ENCODE measurements at places on chromosomes 4 and X.

DNA sequence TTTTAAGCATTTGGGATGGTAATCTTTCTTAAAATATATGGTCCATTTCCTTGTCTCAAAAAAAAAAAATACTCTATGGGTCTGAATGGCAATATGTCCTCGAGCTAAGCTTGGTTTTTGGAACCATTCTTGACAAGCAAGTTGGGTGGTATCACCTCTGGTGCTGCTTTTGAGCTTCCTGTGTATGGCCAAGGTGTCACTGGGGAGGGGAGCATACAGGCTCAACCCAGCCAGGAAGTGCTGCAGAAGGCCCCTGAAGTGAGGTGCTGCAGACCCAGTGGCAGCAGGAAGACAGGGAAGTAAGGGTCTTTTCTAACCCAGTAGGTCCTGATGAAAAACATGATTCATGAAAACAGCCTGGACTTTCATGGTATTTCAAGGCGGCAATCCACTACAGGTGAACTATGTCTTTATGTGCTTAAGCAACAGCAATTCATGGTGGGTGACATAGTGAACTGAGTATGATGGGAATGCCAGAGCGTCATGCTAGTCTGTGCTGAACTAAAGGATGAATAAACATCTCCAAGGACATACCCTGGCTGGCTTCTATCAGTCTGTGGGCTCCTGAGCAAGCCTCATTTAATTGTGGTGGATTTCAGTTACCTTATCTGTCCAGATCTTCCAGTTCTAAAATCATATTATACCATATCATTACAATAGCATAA lies 15.1 kb downstream of the TRAPPC2 start:
- DNase-seq = no peak

GRCh38 chr4:21452931-21453330 lies 495.6 kb downstream of the KCNIP4 start:
- DNase-seq = no peak

GRCh38 chr4:158580064-158580463 lies 58.4 kb downstream of the RXFP1 start:
- DNase-seq = no peak

DNA sequence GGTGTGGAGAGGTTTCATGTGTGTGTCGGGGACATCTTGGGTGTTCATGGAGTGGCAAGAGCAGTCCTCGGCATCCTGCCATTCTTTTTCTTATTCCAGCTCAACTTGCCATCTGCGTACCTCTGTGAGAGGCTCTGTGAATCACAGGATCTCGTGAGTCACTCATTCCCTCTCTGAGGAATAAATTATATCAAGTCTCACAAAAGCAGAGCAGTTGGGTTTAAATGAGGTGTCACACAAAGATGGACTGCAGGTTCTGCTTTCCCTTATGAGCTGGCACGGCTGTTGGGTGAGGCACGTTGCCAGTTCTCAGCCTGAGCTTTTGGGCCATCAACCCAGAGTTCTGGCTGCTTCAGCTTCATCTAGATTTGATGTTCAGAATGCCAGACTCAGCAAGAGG lies 6.8 kb upstream of the OCIAD2 start:
- DNase-seq = no peak

DNA sequence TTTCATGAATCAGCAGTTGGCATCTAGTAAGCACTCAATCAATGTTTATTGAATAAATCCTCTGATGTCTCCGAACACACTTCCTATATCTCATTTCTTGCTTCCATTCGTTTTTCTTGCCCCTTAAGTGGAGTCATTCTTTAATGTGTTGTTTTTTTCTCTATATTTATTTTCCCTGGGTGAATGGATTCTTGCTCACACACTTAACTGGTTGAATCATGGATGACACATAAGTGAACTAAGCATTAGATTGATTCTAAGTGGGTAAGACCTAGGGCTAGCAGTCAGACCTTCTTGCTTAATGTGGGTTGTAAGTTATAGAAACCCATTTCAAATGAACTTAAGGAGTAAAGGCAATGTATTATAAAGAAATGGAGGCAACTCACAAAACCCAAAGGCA lies 111.1 kb downstream of the RTL3 start:
- DNase-seq = no peak

- DNase-seq = no peak
Observed at GRCh38 chrX:30668581-30668980, 15.4 kb downstream of the GK start.

DNA sequence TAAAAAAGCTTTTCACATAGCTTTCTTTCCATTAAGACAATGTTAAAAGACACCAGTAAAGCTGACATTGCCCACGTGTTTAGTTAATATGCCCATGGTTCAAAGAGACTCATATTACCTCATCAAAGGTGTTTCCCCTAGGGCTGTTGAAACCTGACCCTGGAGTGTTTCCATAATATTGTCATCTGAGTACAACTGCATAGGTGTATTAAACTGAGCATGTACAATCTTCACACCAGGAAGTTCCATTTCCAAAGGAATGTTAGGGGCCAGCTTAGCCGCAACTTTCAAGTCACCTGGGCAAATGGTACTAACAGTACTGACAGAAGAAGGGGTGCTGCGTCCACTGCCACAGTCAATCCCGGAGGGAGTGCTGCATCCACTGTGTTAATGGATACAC lies 27.1 kb downstream of the PDLIM3 start:
- DNase-seq = no peak

DNA sequence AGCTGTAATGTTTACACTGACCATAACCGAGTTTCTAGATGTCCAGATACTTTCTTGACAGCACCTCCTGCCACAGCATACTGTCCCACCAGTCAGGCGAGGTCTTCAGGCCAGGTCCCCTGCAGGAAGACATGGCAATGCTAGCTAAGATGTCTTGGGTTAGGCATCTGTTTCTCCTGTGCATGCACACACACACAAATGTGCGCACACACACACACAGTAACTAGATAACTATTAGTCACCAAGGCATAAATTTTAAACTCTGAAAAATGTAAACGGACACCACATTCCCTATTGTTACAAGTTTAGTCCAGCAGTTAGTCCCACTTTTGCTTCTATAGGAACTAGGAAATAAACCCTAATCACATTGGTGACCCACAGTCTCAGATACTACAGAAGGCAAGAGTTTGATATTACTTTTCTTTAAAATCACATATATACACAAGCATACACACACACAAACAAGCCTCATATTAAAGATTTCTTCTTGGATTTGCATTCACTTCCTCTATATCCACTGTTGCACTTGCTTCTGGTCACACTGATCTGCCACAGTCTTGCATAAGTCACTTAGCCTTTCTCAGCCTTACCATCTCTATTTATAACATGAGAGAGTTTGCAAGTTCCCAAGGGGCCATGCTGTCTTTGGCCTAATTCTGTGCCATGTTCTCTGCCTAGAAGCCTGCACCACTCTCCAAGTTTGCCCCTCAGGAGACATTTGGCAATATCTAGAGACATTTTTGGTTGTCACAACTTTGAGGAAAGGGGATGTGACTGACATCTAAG lies 32.2 kb downstream of the IL21 start:
- peak; percentile 21 for DNase-seq

GRCh38 chr4:100290585-100290984 lies 100.3 kb upstream of the DDIT4L start:
- no peak for DNase-seq

- peak; percentile 8 for DNase-seq
Observed at GRCh38 chrX:72348247-72348979, 42.7 kb upstream of the CITED1 start.

DNA sequence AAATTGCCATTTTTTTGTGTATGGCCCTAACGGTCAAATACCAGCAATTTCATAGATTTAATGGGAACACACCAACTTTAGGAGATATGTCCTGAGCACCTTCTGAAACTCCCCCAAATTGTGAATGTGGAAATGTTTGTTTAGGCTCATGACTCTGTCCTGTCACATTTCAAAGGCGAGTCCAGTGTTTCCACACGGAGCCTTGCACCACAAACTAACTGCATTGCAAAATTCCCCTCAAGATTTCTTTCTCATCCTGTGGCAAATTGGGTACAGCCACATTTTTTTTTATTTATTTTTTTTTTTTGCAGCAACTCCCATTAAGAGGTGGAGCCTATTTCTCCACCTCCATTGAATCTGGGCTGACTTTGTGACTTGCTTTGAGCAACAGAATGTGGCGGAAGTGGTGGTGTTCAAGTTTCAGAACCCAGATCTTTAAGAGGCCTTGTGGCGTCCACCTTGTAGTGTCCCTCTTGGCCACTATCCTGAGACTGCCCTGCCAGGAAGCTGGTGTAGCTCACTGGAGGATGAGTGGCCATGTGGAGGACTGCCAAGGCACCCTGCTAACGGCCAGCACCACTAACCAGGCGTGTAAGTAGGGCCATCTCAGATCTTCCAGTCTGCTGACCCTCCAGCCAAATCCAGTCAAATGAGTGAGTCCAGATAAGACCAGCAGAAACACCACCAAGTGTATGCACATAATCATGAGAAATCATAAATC lies 172.4 kb upstream of the SCML1 start:
- DNase-seq = no peak

DNA sequence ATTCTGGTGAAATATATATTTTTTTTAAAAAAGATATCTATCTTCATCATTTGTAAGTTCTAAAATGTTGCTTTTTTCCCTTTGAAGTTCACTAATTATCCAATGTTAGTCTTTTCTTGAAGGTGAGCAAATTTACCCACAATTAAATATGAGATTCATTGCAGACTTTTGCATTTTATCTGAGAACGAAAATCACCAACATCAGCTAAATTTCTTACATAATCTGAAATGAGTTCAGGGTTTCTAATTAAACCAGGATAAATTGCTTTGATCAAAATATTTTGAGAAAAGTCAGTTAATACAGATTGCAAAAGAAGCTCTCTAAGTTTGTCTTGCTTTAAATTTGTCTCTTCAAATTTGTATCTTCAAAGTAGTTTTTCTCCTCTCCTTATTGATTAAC lies 486.4 kb upstream of the FSTL5 start:
- no peak for DNase-seq

- no peak for DNase-seq
Observed at GRCh38 chrX:20032201-20032600, 41.3 kb upstream of the BCLAF3 start.

GRCh38 chr4:183180621-183181020 lies 81.6 kb downstream of the WWC2 start:
- DNase-seq = no peak

DNA sequence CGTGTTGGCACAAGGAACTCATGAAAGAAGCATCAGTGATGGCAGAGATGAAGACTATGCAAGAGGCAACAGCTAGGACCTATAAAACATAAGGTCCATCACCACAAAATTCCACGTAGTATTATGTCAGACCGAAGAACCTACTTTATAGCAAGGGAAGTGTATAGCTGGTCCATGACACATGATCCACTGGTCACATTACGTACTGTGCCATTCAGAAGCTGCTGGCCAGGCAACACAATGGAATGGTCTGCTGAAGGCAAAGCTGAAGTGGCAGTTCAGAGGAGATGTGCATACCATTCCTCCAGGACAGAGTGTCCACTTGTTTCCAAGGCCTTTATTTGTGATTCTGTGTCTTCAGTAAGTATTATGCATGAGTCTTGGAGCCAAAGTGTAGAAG lies 215.5 kb upstream of the UGT8 start:
- no peak for DNase-seq

GRCh38 chr4:151362404-151363164 lies 37.2 kb upstream of the SH3D19 start:
- peak; percentile 88 for DNase-seq

DNA sequence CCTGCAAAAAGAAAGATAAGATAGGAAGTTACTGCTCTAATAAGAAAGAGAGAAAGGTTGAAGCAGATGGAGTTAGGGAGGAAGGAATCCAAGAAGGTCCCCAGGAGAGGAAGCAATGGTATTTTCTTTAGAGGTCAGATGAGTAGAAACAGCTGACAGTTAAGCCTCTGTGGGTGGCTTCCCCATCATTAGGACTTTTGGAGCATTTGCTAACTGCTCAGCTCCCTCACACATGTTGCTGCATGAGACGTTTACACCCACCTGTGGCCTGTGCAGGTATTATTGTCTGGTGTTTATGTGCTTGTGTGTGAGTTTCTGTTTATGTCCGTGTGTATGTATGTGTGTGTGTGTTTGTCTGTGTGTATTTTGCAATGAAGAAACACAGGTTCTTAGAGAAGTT lies 346.8 kb downstream of the RAB28 start:
- no peak for DNase-seq

DNA sequence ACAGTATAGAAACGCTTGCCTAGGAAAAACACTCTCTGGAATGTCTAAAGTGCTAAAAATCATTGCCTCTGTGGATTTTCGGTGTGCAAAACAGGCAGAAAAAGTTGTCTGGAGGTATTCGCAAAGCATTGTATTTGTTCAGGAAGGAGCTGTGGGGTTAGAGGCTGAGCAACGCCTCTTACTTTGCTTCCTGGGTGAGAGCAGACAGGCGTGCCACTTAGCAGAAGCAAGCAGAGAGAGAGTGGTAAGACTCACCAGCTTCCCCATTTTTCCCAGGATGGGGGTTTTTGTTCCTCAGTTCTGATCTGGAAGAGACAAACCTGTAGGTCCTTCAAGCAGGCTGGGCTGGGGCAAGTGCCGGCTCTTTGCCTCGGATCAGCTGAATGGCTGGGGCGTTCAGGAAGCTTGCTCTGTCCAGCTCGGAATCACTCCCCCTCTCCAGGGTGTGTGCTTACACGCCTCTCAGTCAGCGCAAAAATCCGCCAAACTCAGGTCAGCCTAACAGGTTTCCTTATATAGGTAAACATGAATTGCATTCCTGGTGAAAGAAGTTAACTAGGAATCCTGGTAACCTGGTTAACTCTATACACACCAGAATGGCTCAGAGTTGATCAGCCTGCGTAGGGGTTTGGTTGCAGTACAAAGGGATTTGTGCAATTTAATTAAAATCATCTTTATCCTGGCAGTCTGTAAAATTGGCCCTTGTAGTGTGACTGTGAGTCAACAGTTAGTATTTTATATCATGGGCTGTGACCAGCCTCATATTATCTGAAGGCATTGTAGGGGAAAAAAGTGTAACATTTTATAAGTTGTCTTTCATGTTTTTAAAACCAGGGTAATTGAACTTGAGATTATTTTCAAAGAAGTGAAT lies 213.1 kb upstream of the MID1 start:
- no peak for DNase-seq

DNA sequence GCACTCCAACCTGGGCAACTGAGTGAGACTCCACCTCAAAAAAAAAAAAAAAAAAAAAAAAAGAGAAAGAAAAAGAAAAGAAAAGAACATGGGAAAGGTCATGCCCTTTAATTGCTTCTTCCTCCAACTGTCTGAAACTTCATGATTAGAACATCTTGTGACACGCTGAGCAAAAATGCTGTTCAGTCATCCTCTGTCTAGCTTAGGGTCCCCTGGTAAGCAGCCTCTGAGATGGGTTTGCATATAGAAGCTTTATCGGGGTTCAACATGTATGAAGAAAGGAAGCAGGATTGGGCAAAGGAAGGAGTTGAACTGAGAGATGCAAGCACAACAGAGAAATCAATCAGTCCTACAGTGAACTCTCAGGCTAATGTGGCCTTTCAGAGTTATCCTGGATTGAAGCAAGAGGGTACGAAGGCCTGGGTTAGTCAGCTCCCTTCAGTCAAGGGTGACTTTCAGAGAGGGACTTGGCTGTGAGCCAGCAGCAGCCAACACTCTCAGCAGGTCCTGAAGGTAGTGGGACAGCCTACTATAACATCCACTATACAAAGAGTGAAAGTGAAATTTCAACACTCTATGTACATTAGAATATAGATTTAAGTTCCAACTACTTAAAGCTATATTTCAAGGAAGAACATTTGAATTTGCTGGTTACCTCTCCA lies 11.4 kb downstream of the MAOB start:
- peak; percentile 3 for DNase-seq

- peak; percentile 60 for DNase-seq
Observed at GRCh38 chr4:84530871-84531270, 31.8 kb upstream of the NKX6-1 start.
